Mesendoderm (in vitro differentiated cells): ENCODE measurements at places on chromosomes 4 and X.

- H3K4me1 ChIP-seq: no peaks in the 10 kb centered on the region
- DNase-seq: no peak
- no peaks in the 10 kb centered on the region for H3K27me3 ChIP-seq
- no peak overlapping the region for H3K27ac ChIP-seq
- H3K4me3 ChIP-seq: no peak overlapping the region
These were observed 11.2 kb upstream of the GNRHR start for GRCh38 chr4:67765401-67765800.

GRCh38 chrX:30568136-30568535 is 9.4 kb downstream of the TASL start:
- no peak for DNase-seq
- no peak overlapping the region for H3K4me3 ChIP-seq
- H3K36me3 ChIP-seq: no peaks in the 10 kb centered on the region
- H3K27ac ChIP-seq: no peak overlapping the region
- H3K4me1 ChIP-seq: no peaks in the 10 kb centered on the region

DNA sequence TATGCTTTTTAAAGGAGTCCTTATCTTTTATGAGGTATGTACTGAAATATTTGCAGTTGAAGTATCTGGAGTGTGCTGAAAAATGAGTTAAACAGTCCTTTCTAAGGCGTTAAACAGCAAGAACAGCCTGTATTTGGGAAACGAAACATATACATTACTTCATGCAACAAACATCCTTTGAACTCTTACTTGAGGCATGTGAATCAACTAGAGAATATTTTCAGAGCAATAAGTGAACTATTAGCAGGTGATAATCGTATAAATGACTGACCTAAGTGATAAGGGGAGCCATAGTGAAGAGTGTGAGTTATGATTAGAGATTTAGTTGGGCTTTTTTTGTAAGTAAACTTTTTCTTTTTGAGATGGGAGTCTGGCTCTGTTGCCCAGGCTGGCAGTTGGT is 45.9 kb upstream of the RHOH start:
- DNase-seq: no peak
- H3K27ac ChIP-seq: no peak overlapping the region
- H3K27me3 ChIP-seq: no peaks in the 10 kb centered on the region
- H3K36me3 ChIP-seq: no peaks in the 10 kb centered on the region
- H3K4me3 ChIP-seq: no peak overlapping the region

- no peaks in the 10 kb centered on the region for H3K27me3 ChIP-seq
- no peak for DNase-seq
- H3K4me3 ChIP-seq: no peak overlapping the region
- no peaks in the 10 kb centered on the region for H3K4me1 ChIP-seq
- H3K27ac ChIP-seq: no peak overlapping the region
- no peaks in the 10 kb centered on the region for H3K36me3 ChIP-seq
These were observed 17.5 kb upstream of the MBTPS2 start for GRCh38 chrX:21821875-21822274.

DNA sequence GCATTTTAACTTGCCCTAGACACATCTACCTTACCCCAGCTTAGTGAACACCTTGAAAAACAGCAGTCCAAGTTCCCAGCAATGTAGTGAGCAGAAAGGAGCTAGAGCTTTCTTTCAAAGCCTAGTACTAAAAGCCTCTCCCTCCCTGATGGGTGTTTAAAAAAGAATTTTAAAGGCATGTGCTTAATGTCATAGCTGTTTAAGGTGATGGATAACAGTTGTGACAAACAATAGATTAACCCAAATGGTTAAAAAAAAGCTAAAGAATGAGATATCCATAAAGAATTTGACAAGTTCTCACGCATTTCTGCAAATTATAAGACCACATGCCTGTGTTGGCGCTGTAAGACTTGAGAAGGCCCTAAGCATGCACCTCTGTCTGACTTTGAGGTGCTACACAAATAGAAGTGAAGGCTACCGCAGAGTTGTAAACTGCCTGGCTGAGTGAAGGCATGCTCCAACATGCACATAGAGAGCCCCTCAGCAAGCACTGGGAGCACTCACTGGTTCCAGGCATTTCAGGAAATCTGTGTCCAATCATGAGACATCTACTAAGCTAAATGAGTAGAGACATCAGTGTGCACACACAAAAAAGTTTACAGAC is 94.0 kb downstream of the PHF8 start:
- no peak overlapping the region for H3K27ac ChIP-seq
- DNase-seq: no peak
- no peaks in the 10 kb centered on the region for H3K36me3 ChIP-seq
- H3K4me3 ChIP-seq: no peak overlapping the region
- no peaks in the 10 kb centered on the region for H3K4me1 ChIP-seq

GRCh38 chr4:143336781-143337599 is at the start of gene GAB1:
TSS of gene GAB1 (plus strand) at chr4:143336876. CDS start at chr4:143337189, 313 bp downstream.
- peak within 1 kb of the TSS; percentile 97 for H3K27ac ChIP-seq
- H3K36me3 ChIP-seq: no peaks in the 10 kb centered on the region
- no peaks in the 10 kb centered on the region for H3K27me3 ChIP-seq
- peak within 1 kb of the TSS; percentile 70 for H3K4me3 ChIP-seq
- DNase-seq: peak; percentile 95

DNA sequence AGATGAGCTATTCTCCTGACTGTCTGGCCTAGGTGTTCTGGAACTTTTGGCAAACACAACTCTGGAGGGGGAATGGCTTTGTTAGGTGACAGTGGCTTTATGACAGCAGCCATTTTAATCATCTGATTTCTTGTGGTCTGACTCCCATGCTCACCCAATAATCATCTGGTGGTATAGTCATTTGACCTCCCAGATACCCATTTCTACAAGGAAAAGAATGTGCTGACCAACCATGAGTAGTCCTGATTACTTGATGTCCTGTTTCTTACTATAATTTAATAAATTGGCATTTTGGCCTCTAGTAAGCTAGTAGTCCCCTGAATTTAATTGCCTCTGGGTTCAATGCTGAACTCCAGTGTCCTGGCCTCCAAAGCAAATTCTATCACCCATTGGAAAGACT is 109.9 kb upstream of the DUSP21 start:
- DNase-seq: no peak
- no peak overlapping the region for H3K27ac ChIP-seq
- H3K27me3 ChIP-seq: no peaks in the 10 kb centered on the region
- H3K36me3 ChIP-seq: no peaks in the 10 kb centered on the region
- no peaks in the 10 kb centered on the region for H3K4me1 ChIP-seq

GRCh38 chrX:3548765-3549391 is 164.6 kb downstream of the PRKX start:
- H3K27ac ChIP-seq: no peak overlapping the region
- no peaks in the 10 kb centered on the region for H3K4me1 ChIP-seq
- H3K36me3 ChIP-seq: no peaks in the 10 kb centered on the region
- DNase-seq: peak; percentile 22
- no peaks in the 10 kb centered on the region for H3K27me3 ChIP-seq

- no peak overlapping the region for H3K27ac ChIP-seq
- DNase-seq: peak; percentile 65
- no peaks in the 10 kb centered on the region for H3K36me3 ChIP-seq
- H3K27me3 ChIP-seq: no peaks in the 10 kb centered on the region
- no peaks in the 10 kb centered on the region for H3K4me1 ChIP-seq
These were observed 173.2 kb upstream of the TECRL start for GRCh38 chr4:64582492-64582891.

DNA sequence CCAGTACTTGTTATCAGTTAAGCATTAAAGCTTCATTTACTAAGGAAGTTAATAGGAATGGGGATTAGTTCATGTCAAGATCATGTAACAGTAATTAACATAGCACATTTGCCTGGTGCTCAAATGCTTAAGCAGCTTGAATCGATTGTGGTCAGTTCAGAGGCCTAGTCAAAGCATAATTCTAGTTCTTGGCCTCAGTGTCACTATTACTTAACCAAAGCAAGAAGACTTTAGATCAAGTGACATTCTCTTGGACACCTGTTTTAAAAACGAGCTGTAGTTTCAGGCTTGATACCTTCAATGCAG is 115.2 kb upstream of the BMPR1B start:
- no peak for DNase-seq
- no peaks in the 10 kb centered on the region for H3K27me3 ChIP-seq
- no peak overlapping the region for H3K4me3 ChIP-seq
- H3K36me3 ChIP-seq: no peaks in the 10 kb centered on the region

DNA sequence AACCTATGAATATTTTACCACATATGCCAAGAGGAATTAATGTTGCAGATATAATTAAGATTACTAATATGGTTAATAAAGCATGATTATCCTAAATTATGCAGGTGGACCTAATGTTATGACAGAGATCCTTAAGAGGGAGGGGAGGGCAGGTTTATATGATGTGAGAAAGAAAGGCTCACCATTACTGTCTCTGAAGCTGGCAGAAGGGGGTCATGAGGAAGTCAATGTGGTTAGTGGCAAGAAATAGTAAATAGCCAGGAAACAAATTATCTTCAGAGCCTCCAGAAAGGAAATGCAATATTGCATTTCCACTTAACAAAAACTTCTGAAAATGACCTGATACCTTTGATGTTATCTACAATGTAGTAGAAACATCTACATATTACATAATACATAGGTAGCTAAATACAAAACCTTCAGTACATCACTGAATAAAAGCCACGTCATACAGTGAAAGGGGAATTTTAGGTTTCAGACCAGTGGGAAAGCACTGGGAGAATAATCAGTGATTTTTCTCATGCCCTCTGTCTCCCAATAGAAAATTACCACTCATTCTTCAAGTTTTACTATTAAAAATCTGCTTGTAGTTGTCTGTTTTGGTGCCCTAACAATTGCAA is 609.2 kb downstream of the SPOCK3 start:
- H3K36me3 ChIP-seq: no peaks in the 10 kb centered on the region
- H3K4me3 ChIP-seq: no peak overlapping the region
- no peaks in the 10 kb centered on the region for H3K4me1 ChIP-seq
- H3K27me3 ChIP-seq: no peaks in the 10 kb centered on the region
- no peak overlapping the region for H3K27ac ChIP-seq

DNA sequence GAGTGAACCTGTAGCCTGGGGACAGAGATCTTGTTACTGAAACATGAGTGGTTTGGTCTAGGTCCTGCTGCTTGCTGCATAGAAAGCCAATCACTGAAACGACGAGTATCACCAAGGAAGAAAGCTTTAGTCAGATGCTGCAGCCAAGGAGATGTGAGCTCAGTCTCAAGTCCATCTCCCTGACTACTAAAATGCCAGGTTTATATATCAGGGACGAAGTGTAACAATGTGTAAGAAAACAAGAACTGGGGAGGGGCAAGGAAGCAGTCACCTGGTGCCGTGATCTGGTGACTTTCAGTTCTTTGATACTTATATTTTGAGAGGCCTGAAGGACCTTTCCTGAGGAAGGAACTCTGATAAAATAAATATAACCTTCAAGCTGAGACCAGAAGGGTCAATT is 19.6 kb upstream of the ABRAXAS1 start:
- no peak overlapping the region for H3K4me3 ChIP-seq
- H3K27ac ChIP-seq: no peak overlapping the region
- no peaks in the 10 kb centered on the region for H3K4me1 ChIP-seq
- no peaks in the 10 kb centered on the region for H3K27me3 ChIP-seq
- H3K36me3 ChIP-seq: no peaks in the 10 kb centered on the region
- DNase-seq: no peak

DNA sequence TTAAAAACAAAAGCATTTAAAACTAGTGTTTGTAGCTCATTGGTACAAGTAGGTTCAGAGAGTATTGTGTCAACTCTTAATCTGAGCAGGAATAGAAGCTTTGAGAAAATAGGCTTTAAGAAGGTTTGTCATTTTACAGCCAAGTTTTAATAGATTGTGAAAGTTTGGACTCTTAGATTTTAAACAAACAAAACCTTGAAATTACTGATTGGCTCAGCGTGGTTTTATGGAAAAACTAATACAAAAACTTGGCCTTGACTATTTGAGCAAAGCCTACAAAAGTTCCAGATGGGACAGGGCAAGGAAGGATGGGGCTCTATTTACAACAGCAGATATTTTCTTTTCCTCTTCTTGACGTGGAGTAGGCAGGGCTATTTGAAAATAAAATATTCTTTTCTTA is 16.5 kb downstream of the ZFX start:
- H3K4me1 ChIP-seq: no peaks in the 10 kb centered on the region
- no peak overlapping the region for H3K4me3 ChIP-seq
- no peak overlapping the region for H3K27ac ChIP-seq
- DNase-seq: no peak

DNA sequence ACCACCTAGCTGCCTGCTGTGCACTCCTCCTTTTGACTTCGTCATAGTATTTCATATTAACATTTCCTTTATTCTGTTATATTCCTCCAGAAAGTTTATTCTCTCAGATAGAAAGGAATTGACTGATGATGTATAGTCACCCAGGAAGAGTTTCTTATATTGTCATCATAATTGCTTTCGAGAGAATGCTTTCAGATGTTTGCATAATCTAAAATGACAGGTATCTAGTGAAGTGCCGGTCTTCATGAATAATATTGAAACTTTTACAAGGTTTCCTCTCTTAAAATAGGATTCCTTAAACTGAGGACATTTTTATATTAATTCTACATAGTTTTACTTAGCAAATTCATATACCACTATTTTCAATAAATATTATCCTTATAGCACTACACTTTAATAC is 10.1 kb downstream of the SEC24D start:
- DNase-seq: no peak
- H3K4me1 ChIP-seq: peaks cover 9% of the 10 kb centered on the region
- H3K27ac ChIP-seq: no peak overlapping the region
- H3K36me3 ChIP-seq: peaks cover 8% of the 10 kb centered on the region

DNA sequence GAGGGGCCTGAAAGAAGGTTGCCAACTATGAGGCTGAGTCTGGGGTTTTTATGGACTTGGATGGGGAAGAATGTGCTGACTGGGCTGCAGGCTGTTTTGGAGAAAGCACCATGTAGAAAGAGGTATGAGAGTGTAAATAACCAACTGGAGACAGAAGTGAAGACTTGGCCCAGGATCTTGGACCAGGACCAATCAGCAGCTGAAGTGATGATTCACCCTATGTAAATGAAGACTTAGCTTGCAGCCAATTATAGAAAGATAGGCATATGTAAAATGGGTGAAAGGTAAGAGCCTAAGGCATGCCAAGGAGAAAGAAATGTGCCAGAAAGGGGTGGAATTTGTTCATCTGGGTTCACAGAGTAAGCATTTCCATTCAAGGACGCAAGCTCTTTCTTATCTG is 856.7 kb upstream of the PRKX start:
- H3K27me3 ChIP-seq: no peaks in the 10 kb centered on the region
- H3K27ac ChIP-seq: no peak overlapping the region
- peak; percentile 60 for DNase-seq
- no peaks in the 10 kb centered on the region for H3K4me1 ChIP-seq

DNA sequence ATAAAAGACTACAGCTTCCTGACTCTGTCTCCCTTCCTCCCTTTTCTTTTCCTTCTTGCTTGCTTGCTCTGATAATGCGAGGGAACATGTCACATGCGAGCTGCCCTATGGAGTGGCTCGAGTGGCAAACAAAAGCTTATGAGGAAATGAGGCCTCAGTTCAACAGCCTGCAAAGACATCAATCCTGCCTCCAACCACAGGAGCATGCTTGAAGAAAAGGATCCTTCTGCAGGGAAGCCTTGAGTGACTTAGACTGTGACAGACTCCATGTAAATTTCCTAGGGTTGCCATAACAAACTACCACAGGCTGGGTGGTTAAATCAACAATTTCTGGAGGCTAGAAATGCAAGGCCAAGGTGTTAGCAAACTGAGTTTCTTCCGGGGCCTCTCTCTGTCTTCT is 152.5 kb downstream of the NR3C2 start:
- H3K27me3 ChIP-seq: no peaks in the 10 kb centered on the region
- no peak overlapping the region for H3K4me3 ChIP-seq
- DNase-seq: peak; percentile 10
- H3K4me1 ChIP-seq: no peaks in the 10 kb centered on the region
